ENCODE measurements at places on chromosomes 5 and 9.

- DNase-seq, result no peak
Measured at GRCh38 chr5:73851471-73852181, 225.6 kb downstream of the ARHGEF28 start.

DNA sequence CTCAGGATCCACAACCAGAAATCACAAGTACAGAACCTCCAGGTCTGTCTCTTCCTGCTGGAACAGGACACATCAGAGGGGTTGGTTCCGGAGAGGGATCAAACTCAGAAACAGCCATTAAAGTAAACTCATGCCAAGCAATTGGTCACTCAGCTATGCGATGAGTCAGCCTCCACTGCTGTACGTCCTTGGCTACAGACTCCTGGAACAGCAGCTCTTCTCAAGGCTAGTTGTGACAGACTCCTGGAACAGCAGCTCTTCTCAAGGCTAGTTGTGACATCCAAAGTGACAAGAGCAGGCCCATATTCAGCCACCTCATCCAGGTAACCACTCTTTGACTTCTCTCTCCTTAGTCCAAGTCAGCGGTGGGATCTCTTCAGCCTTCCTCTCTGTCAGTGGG, at the start of gene SPINK13:
TSS of gene SPINK13 (plus strand) at position 229 of the 400 bp plus-strand sequence. CDS start 1,279 bp downstream, outside the sequence.
- no peak for DNase-seq

DNA sequence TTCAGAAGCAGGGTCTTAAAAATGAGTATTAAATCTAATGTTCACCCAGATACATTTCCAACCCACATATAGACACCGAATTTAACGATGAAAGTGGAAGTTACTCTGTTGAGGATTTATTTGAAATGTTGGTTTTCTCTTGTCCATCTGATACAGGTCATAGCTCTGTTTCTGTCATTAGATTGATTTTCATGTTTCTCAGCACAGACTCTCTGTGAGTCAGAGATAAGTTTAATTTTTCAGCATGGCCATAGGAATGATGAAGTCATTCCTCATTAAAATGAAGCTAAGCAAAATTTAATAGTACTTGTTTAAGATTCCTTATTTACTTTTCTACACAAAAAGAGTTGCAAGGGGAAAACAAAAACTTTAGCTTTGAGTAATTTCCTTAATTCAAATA, 38.8 kb downstream of the GHR start:
- DNase-seq, result no peak

- DNase-seq, result no peak
Measured at GRCh38 chr5:174581479-174581878, 142.9 kb upstream of the MSX2 start.

DNA sequence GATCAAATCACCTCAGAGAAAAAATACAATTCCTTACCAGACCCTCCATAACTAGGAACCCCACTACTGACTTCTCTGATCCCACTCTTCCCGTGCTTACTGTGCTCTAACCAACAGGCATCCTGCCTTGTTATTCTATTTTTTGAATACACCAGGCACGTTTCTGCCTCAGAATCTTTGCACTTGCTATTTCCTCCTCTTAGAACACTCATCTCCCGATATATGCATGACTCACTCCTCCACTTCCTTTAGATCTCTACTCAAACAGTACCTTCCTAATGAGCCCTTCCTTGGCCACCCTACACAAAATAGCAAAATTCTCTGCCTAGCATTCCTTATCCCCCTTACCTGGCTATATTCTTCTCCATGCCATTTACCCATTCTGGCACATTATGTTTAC, 43.9 kb downstream of the MAPKAP1 start:
- no peak for DNase-seq

DNA sequence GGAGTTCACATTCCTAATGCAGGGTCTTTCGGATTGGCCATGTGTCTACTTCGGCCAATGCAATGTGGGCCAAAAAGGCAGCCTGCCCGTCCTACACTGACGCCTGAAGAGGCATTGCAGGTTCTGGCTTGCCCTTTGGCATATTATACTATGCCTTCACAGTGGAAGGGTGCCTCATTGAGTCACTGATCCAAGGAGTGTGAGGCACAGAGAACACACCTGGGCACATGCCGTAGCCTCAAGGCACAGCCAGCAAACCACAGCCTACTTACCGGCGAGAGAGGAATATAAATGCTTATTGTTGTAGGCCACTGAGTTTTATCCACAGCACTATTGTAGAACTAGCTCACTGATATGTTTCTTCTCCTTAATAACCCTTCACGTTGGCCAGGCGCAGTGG, 409.6 kb downstream of the GADD45G start:
- DNase-seq, result no peak

GRCh38 chr5:166535641-166536040, 1755.8 kb upstream of the WWC1 start:
- no peak for DNase-seq

- no peak for DNase-seq
Measured at GRCh38 chr9:5580650-5581049, 48.3 kb upstream of the RIC1 start.

- no peak for DNase-seq
Measured at GRCh38 chr5:163190283-163190682, 247.1 kb upstream of the CCNG1 start.

DNA sequence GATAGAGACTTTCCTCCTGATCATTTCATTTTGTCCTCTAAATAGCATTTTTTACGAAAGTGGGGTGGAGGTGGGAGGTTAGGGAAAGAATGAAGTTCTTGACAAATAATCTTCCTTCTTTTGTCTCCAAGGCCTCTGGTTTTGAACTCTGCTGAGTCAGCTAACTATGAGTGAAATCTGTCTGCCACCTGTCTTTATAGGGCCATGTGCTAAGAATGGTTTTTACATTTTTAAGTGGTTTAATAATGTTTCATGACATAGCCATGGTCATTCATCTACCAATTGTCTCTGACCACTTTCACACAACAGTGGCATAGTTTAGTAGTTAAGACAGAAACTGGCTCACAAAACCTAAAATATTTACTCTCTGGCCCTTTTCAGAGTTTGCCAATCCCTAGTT, 7.6 kb downstream of the MAN2A1 start:
- DNase-seq, result no peak

GRCh38 chr9:36575411-36575882, 2.8 kb downstream of the MELK start:
- no peak for DNase-seq

DNA sequence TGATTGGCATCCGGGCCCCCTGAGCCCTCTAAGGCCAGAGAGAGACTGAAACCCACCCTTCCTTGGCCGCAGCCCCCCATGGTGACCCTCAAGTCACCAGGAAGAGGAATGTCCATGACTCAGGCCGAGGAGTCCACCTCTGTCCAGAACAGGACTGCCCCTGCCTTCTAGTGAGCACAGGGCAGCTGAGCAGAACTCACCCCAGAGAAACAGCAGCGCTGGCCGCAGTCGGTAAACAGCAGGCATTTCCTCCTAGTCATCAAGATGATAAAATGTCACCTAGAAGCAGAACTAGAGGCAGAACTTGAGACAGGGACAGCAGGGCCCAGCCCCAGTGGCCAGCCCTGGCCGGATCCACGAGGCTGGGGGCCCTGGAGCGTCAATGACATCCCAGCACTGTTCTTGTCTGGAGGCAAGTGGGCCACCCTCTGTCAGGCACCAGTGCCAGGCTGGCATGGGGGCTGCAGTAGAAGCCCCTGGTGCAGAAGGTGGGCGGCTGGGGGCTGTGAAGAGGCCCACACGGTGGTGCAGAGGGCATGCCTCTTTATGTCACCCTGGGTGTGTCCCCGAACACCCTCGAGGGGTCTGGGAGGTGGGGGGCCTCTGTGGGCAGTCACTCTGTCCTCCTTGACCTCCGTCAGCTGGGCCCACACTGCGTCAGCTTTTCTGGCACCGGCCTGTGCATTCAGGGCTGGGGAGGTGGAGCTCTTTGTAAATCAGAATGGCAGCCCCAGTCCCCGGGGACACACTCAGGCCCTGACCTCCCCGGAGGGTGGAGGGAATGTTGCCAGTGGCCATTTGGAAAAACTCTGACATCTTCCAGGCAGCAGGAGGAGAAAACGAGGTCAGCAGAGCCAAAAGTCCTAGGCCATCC, 83.0 kb downstream of the NTNG2 start:
- no peak for DNase-seq

GRCh38 chr9:97788763-97789663, 64.0 kb upstream of the FOXE1 start:
- DNase-seq, result no peak

DNA sequence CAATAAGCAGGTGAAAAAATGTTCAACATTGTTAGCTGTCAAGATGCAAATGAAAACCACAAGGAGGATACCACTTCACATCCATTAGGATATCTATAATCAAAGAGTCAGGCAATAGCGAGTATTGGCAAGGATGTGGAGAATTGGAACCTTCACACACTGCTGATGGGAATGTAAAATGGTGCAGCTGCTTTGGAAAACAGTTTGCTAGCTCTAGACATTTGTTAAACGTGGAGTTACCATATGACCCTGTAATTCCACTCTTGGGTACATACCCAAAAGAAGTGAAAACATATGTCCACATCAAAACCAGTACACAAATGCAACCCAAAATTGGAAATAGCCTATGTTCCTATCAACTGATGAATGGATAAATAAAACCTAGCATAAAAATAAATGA, 37.4 kb downstream of the SCAMP1 start:
- no peak for DNase-seq

DNA sequence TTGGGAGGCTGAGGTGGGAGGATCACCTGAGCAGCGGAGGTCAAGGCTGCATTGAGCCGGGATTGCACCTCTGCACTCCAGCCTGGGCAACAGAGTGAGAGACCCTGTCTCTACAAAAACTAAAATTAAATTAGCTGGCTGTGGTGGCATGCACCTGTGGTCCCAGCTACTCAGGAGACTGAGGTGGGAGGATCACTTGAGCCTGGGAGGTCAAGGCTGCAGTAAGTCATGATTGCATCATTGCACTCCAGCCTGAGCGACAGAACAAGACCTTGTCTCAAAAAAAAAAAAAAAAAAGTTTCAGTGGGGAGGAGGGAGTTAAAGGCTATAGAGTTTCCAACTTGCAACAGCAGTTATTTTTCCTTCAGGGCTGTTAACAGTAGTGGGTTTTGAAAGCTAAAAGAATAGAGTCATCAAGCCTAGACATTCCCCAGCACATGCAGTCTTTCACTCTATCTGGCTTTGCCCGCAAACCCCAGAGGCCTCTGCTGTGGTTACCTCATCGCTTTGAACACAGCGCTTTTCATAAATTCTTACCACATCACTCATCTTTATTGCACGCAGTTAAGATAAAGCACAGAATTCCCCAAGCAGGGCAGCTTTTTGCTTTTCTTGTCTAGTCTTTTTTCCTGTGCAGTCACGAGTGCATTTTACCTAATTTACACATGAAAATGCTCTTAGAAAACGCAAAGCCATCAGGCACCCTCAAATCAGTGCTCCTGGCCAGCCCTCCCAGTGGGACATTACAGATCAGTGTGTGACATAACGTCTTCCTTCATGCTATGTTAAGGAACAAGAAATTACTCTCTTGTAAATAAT, 8.7 kb upstream of the SLC2A8 start:
- DNase-seq, result peak; percentile 86

DNA sequence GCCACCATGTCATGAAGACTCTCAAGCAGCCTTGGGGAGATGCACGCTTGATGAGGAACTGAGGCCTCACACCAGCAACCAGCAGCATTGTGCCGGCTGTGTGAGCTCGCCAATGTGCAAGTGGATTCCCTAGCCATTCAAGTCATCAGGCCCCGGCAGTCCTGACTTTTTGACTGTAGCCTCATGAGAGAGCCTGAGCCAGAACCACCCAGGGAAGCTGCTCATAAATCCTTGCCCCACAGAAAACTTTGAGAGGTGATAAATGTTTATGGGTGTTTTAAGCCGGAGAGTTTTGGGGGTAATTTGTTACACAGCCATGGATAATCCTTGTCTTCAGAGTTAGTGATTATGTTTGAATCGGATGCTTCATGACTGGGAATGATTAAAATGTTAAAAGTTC, 44.7 kb downstream of the FAM240B start:
- no peak for DNase-seq

DNA sequence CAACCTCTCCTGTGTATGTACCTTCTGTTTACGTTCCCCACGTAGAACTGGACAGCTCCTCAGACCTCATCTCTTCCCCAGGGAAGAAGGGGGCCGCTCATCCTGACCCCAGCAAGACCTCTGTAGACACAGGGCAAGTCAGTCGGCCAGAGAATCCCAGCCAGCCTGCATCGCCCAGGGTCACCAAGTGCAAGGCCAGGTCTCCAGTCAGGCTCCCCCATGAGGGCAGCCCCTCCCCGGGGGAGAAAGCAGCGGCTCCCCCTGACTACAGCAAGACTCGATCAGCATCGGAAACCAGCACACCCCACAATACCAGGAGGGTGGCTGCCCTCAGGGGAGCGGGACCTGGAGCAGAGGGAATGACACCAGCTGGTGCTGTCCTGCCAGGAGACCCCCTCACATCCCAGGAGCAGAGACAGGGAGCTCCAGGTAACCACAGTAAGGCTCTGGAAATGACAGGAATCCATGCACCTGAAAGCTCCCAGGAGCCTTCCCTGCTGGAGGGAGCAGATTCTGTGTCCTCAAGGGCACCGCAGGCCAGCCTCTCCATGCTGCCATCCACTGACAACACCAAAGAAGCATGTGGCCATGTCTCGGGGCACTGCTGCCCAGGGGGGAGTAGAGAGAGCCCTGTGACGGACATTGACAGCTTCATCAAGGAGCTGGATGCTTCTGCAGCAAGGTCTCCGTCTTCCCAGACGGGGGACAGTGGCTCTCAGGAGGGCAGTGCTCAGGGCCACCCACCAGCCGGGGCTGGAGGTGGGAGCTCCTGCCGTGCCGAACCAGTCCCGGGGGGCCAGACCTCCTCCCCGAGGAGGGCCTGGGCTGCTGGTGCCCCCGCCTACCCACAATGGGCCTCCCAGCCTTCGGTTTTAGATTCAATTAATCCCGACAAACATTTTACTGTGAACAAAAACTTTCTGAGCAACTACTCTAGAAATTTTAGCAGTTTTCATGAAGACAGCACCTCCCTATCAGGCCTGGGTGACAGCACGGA, 86.7 kb downstream of the GOLPH3 start:
- no peak for DNase-seq

GRCh38 chr9:77679088-77679487, 31.0 kb upstream of the GNA14 start:
- DNase-seq, result no peak

DNA sequence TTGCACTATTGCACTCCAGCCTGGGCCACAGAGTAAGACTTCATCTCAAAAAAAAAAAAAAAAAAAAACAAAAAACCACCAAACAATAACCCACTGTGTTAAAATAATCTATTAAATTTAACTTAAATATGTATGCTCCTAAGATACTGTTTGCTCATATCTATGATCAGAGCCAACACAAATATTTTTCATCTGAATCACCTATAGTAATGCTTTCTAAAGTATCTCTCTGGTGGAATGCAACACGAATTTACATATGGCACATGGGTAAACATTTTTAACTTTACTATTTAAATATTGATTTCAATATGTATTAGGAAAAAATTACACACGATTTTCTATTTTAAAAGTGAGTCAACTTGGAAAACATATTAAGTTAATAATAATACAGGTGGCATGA, 196.4 kb downstream of the RFX3 start:
- no peak for DNase-seq
